NCI-H1436 (cell line): ENCODE measurements at places on chromosomes 3 and 15.
A peak's percentile ranks its signal among the peaks of the same experiment; 100 is the strongest.

- no peak for DNase-seq
Observed at GRCh38 chr15:80599359-80599758, 95.8 kb upstream of the ABHD17C start.

DNA sequence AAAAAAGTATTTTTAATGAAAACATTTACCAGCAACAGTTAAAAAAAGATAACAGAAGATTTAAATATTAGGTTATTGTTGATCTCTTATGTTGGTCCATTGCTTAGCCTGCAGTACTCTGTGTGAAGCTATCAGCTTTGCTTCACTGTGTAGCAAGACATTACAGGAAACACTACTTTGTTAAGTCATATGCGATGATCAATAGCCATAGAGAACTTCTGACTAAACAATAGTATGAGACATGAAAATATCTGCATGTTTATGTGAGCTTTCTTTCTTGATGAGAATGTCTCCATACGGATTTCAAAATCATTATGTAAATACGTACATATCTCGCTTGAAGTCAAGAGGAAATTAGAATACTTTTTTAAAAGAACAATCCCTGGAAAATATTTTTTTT lies 27.0 kb upstream of the CAPN3 start:
- no peak for DNase-seq

- DNase-seq, result peak; percentile 31
Observed at GRCh38 chr3:140051019-140051957, 116.3 kb downstream of the CLSTN2 start.

DNA sequence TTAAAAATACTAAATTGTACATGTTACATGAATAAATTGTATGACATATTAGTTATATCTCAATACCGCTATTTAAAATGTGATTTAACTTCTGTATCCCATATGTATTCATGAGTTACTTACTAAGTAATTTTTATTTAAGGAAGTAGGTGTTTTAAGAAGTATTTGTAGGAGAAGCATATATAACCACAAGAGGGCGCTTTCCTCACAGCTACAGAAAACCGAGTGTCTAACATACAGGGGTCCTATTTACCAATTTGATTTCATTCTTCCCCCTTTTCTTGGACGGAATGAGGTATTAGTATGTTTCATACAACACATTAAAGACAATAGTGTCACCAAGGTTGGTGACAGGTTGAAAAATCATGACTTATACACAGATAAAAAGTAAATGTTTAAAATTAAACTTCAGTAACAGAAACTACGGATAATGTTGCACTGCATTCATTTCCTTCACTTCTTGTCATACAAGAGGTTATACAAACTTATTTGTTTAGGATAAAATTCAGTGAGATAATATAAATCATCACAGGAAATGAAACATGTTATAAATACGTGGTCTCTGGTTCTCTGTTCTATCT lies 253.6 kb downstream of the MAGI1 start:
- peak; percentile 15 for DNase-seq

DNA sequence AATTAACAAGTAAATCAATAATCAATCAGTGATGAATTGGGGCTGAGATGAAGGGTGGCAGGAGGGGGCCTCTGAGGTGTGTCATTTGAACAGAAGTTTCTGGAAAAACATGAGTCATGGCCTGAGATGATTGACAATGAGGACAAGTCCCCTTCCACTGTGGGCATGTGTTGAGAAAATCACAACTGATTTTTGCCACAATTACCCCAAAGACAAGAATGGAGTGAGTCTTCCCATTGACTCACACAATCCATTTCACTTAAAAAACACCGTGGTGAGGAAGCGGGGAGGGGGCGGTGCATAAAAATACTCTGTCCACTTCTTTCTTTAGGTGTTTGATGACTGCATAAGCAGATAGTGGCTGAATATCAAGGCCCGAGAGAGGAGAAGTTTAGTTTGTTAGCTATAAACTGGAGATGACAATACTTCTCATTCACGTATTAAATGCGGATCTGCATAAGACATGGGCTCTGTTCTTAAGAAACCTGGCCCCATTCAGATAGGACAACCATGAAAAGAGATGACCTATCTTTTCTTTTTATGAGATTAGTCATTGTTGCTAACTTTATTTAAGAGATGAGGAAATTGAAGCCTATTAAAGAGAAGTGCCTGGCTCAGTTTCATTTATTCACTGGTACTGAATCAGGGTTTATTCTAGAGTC lies 34.7 kb downstream of the SHC4 start:
- no peak for DNase-seq

DNA sequence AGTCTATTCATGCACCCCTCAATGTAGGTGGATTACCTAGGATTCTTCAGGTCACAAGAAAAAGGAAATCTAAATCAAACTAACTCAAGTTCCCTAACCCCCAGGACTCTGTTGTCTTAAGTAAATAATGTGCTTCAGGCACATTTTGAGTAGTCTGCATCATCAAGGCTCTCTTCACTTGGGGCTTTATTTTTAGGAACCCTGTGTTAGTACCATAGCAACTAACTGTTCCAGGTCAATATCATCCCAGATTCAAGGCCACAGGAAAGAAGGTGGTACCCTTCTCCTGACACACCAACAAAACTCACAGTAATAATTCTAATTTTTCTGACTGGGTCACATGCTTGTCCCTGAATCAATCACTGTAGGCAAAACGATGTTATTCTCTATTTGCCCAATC lies 218.1 kb downstream of the MAGI1 start:
- DNase-seq, result no peak

DNA sequence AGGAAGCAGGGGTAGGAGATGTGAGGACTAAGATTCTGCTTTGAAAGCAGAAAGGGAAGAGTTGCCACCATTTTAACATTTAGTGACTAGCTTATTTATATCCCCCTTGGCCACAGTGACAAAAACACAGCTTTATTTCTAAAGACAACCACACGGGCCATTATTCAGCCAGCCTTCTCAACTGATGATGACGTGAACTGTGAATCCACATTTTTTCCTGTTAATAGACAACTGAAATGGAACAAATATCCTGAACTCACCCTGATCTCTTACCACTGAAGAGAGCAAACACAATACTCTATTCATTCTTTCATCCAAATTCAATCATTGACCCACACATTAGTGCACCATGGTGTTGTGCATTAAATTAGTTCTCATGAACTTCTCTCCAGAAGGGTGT lies 145.1 kb downstream of the TNIK start:
- no peak for DNase-seq
